ENCODE measurements at places on chromosomes 12 and 14. TPM values are rescaled to one million over a fixed set of nuclear protein-coding genes. Genes with fewer than 3 reads are reported as not detected.

Gene CAPZA3
- not detected for total RNA-seq

Gene GALNT4
- total RNA-seq = 6.3 TPM

Gene HOXC9
- total RNA-seq = not detected

Gene GUCY2C
- total RNA-seq = not detected

Gene EEA1
- total RNA-seq = 17.1 TPM

Gene PLXNC1
- 4.0 TPM for total RNA-seq

Gene BTBD7
- total RNA-seq = 17.2 TPM

Gene KIF26A
- total RNA-seq = 0.32 TPM

Gene SYNDIG1L
- total RNA-seq = not detected

Gene TSPAN11
- not detected for total RNA-seq

Gene SLC38A2
- 227 TPM for total RNA-seq

Data from activated CD8-positive, alpha-beta memory T cell treated with anti-CD3 and anti-CD28 coated beads for 36 hours (primary cell).